ENCODE measurements at places on chromosomes 1 and 21.

- no peak for DNase-seq
Measured at GRCh38 chr1:96683931-96684330, 37.7 kb upstream of the PTBP2 start.

DNA sequence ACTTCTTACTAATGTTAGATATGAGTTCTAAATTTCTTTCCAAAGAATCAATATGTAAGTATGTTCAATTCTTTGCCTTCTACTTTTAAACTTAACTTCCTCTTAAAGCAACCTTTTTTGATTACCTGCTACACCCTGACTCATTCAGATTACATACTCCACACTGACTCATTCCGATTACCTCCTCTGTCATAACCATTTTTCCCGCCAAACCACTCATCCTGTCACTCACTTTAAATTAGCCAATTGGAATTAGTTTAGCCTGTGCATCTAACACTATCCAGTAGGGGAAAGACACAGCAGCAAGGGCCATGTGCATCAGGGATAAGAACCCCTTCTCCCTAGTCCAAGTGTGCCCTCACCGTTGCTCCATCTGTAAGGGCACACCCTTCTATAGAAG, 815.5 kb downstream of the BRINP3 start:
- no peak for DNase-seq

DNA sequence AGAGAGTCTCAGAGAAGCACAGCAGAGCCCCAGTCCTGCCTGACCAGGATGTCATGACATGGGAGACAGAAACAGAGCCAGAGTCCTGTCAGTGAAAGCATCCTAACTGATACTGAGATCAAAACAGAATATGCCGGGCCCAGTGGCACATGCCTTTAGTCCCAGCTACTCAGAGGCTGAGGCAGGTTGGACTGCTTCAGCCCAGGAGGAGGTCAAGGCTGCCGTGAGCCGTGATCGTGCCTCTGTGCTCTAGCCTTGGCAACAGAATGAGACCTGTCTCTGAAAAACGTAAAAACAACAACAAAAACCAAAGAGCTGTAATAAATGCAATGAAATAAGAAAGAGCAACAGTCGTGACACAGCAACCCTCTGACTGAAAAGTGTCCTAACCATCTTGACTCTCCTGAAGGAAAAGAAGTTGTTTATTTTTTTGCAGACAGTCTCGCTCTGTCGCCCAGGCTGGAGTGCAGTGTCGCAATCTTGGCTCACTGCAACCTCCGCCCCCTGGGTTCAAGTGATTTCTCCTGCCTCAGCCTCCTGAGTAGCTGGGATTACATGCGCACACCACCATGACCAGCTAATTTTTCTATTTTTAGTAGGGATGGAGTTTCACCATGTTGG, 189.2 kb downstream of the SLC45A1 start:
- no peak for DNase-seq

DNA sequence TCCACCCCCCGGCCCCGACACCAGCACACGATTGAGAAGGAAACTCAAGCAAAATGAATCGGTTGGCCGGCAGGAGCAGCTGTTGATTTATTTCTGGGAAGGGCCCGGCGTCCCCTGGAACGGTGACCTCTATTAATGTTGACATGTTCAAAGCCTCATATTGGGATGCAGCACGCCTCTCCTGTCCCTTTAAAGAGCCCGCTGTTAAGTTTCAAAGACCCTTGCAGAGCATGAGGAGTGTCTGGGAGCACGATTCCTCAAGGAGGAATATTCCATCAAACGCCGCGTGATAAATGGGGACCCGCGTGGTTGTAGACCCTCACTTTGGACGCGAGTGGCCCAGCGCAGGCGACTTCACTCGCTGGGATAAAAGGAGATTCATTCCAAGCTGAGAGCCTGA, 21.5 kb upstream of the ACTL8 start:
- DNase-seq: no peak

DNA sequence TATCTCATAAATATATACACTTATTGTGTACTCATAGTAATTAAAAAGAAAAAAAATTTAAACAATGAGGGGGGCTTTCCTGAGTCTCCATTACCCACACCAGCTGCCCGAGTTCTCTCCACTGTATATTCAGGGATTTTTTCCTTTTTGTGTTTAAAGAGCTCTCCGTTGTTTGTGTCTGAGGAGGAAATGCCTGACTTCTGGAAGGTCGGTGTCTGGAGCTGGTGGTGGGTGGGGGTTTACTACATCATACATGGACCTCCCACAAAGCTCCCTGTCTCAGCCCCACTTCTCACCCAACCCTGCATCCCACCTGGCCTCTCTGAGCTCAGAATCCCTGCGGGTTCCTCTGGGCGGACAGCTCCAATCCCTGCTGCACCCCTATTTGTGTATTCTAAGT, 64.1 kb upstream of the ETV3 start:
- DNase-seq: no peak

Measured in activated T-cell treated with anti-CD3 and anti-CD28 coated beads for 4 hours (primary cell).